ENCODE measurements at places on chromosomes 2 and 18. TPM values are rescaled to one million over a fixed set of nuclear protein-coding genes. Genes with fewer than 3 reads are reported as not detected.
A peak's percentile ranks its signal among the peaks of the same experiment; 100 is the strongest.

Gene CROCC2
- not detected for total RNA-seq

Gene POTEC
- not detected for total RNA-seq

Gene ASB18
- not detected for total RNA-seq

Gene DYSF
- total RNA-seq, result 0.14 TPM

Gene SCYGR2
- total RNA-seq, result not detected

Gene SIX2
- not detected for total RNA-seq

Gene UNC80
- total RNA-seq, result not detected

Gene DPP4
- 37.3 TPM for total RNA-seq

Gene LYG1
- total RNA-seq, result 0.26 TPM

Gene REG3G
- total RNA-seq, result not detected

Gene RNF125
- 0.43 TPM for total RNA-seq

DNA sequence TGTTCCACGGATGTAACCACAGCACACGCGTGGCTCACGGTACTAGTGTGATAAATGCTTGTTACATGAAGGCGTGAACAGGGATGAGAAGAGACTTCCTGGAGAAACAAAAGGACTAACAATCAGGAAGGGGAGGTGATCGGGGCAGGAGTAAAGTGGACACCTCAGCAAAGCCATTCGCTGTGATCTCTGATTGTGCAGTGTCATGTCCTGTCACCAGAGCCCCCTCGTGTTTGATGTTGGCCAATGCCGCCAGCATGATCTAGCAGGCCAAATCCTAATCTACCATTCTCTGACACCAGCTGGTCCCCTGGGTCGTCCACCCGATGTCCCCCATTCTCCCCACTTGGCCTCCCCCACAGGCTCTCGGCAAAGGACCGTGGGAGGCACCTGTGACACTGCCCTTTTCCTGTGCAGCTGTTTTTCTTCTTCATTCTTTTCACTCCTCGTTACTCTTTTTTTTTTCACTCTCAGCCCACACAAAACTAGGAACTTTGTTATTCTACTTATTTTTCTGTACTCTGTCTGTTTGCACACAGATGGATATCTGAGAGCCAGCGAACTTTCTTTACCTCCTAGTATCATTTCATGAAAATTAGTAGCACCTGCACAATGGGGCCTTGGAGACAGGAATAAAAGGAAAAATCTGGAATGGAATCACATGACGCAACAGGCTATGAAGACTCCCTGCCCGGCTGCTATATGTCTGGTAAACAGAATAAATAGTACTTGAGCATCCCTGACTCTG lies 146.8 kb downstream of the TGIF1 start:
- DNase-seq, result no peak

- no peak for DNase-seq
These were observed 13.9 kb downstream of the BMP10 start for GRCh38 chr2:68857202-68857845.

DNA sequence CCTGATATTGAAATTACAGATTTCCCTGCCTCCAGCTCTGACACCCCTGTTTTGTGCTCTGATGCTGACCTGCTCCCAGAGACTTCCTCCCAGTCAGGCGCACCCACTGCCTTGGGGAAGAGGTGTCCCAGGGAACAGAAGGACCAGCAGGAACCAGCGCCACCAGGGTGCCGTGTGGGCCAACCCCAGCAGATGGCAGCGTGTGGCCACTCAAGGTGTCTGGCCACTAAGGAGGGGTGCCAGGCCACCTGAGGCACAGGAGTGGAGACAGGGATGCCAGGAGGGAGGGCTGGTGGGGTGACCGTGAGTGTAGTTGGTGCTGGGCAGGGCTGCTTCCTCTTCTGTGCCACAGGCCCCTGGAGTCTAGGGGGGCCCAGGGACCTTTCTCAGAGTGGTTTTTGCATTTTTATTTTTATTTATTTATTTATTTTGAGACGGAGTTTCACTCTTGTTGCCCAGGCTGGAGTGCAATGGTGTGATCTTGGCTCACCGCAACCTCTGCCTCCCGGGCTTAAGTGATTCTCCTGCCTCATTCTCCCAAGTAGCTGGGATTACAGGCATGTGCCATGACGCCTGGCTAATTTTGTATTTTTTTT lies 56.0 kb downstream of the TEX44 start:
- peak; percentile 46 for DNase-seq

GRCh38 chr18:33034212-33034611 lies 261.4 kb upstream of the KLHL14 start:
- no peak for DNase-seq

GRCh38 chr2:233114421-233114861 lies 54.3 kb downstream of the INPP5D start:
- no peak for DNase-seq

- DNase-seq, result no peak
These were observed 40.4 kb downstream of the CELF4 start for GRCh38 chr18:37525262-37525585.

- no peak for DNase-seq
These were observed 55.9 kb downstream of the FAM178B start for GRCh38 chr2:96930351-96931010.

- no peak for DNase-seq
These were observed 2.8 kb downstream of the FZD5 start for GRCh38 chr2:207766697-207767460.

GRCh38 chr18:424668-425067 lies 75.8 kb downstream of the COLEC12 start:
- DNase-seq, result no peak

DNA sequence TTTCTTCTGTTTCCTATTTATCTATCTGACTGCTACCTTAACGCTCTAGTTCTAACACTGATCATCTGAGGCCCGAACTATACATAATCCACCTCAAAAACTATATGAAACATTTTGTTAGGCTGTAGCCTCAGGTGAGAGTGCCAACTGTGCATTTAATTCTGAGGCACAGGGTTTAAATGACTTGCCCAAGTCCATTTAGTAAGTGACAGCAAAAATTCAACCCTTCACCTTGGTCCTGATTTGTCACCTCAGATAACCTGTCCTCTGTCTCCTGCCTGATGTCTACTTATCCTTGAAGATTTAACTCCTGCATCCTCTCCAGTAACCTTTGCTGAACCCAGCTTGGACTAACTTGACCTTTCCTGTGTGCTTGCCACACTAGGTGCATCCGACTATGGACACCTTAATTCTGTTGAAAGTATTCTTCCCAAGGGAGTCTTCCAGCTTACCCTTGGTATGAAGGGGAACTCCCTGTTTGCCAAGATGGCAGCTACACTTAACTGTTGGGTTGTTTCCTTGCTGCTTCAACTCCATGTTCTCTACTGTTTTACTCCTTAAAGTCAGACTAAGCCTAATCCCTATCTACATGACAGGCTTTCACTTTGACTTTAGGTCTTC lies 23.5 kb downstream of the CD302 start:
- DNase-seq, result no peak

DNA sequence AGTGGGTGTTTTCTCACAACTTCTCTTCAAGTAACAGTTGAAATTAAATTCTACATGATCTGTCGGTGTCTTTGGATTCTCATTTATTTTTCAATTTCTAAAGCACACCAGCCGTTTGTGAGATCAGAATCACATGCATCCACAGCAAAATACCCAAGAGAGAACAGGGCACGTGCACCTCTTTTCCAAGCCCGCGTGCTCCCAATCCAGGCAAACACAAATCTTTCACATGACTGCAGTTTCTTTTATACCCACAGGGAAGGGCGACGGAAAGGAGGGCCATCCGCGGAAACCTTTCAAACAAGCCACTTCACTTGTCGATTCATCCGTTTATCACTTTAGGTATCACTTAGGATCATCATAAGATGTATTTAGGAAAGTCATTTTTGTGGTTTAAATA lies 13.0 kb upstream of the DAPL1 start:
- DNase-seq, result no peak

DNA sequence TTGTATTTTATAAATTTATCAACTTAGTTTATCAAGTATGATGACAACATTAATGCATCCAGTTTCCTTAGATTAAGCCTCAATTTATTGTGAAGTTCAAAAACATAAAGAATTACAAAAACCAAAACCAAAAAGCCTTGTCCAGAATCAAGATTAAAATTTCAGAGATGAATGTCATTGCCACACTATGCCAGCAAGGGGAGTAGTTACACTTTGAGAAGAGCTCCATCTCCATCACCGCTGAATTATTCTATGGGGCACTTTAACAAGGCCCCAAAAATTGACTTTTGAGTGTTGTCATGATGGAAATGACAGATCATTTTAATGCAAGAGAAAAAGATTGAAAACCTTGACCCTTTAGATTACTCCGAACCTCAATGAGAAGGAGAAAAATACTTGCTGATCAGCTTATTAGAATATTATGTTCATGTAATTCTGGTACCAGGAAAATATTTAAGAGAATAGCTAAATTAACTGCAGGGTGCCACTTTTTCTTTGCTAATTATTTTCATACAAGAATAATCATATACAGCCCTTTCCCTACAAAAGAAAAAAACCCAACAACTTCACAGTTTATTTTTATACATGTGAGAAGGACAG lies 152.5 kb upstream of the AQP4 start:
- DNase-seq, result no peak

DNA sequence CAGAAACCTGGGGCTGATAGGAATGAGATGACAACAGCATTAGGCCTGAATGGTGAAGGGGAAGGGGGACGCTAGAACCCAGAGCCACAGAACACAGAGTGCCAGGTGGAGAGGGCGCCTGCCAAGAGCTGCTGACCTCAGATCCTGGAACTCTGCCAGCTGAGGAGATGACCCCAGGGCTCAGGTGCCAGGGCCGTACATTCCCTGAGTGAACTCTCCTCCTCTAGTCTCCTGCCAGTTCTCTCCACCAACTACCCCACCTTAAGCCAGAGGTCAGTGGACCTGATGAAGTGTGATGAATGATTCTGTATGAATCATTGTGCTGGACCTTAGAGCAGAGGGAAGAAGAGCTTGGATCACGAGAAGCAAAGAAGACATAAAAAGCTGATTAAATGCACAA lies 1582.2 kb upstream of the ACVR2A start:
- DNase-seq, result no peak

DNA sequence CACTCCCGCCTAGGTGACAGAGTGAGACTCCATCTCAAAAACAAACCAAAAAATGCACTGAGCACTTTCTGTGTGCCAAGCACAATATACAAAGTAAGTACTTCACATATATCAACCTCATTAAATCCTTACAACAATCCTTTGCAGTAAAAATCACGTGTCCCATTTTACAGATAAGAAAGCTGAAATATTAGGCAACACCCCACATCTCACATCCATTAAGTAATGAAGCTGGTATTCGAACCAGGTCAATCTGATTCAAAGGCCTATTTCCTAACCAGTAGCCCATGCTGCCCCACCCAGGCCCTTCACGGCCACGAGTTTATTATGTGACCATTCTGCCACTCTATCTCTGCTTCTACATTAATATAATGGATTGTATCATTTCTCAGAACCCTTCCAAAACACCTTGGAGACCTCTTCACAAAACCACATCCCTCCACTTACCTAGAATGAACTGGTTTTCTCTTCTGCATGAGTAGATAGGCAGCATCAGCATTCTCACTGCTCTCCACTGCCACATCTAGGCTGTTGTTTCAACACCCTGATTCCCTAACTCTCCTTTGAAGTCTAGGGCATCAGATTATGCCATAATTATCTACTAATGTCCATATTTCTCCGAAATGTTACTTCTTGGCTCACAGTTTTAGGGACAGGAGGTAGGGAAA lies 3.1 kb upstream of the EXOC6B start:
- DNase-seq, result no peak

DNA sequence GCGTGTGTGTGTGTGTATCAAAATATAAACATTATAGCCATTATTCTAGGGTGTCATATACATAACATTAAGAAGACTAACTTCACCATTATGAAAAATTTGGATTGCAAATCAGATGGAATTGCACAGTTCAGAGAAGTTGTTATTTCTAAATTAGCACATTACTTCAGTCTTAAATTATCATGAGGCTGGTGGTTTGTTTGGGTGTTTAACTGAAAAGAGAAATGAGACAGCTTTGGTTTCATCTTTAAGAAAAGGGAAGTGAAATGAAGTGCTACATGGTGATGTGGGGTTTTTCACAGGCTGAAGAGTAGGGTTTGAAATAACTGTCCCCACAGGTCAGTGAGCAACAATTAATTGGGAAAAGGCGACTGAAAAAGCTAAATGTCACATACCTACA lies 161.2 kb upstream of the XIRP2 start:
- no peak for DNase-seq

GRCh38 chr2:146917431-146918042 lies 927.3 kb upstream of the ACVR2A start:
- DNase-seq, result no peak

DNA sequence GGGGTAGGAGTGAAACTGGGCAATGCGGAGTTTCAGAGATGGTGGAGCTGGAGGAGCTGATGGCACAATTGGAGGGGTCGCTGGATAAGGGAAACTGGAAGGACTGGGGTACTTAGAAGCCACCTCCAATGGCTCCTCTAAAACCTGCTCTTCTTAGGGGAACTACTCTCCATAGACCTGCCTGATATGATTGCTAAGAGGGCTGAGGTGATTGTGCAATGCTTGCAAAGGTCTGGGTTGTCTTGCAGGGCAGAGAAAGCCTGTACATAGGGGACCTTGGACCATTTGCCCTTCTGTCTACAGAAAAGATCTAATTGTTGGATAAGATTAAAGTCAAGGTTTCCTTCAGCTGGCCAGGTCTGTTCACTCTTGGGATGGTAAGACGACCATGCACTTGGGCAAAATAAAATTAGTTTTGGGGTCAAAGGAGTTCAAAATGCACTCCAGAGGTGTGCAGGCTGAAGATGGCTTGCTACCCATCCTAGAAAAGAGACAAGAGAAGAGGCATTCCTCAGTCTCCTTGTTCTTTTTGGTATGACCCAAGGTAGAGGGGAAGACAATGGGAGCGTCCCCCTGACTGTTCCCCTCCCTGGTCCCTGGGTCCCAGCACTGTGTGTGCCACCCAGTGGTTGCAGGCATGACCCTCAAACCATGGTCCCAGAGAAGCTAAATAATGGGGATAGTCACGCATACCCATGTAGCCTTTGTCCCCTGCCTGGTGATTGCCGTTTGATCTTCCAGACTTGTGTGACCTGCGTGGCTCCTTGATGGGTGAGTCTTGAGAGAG lies 41.1 kb downstream of the STK17B start:
- DNase-seq, result no peak

GRCh38 chr18:50289108-50289443 lies 1.6 kb upstream of the CXXC1 start:
- no peak for DNase-seq

- no peak for DNase-seq
These were observed 80.1 kb upstream of the NPAS2 start for GRCh38 chr2:100739735-100740432.

DNA sequence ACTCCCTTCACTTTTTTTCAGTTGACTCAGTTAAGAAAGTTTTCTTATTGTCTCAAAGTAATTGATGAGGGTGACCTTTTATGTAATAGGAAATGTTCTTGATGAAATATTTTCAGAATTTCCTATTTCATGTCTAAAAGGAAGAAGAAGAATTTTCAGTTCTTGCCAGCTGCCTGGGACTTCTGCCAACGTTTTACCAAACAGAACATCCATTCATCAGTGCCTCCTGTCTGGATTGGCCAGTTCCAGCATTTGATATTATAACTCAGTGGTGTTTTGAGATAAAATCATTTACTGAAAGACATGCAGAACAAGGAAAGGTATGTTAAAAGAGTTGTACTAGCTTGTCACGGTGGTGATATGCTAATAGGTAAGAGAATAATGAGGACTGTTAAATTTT lies 104.7 kb upstream of the MYO3B start:
- peak; percentile 16 for DNase-seq

GRCh38 chr2:45153121-45153520 lies 143.9 kb upstream of the SIX2 start:
- no peak for DNase-seq

GRCh38 chr18:55003695-55004094 lies 44.4 kb upstream of the CCDC68 start:
- no peak for DNase-seq

- no peak for DNase-seq
These were observed 19.9 kb downstream of the SNORC start for GRCh38 chr2:232889876-232890401.

All from HFFc6 (cell line).